ENCODE measurements at places on chromosomes 5 and 9.

- DNase-seq, result no peak
Measured at GRCh38 chr9:69593301-69593700, 78.9 kb downstream of the APBA1 start.

DNA sequence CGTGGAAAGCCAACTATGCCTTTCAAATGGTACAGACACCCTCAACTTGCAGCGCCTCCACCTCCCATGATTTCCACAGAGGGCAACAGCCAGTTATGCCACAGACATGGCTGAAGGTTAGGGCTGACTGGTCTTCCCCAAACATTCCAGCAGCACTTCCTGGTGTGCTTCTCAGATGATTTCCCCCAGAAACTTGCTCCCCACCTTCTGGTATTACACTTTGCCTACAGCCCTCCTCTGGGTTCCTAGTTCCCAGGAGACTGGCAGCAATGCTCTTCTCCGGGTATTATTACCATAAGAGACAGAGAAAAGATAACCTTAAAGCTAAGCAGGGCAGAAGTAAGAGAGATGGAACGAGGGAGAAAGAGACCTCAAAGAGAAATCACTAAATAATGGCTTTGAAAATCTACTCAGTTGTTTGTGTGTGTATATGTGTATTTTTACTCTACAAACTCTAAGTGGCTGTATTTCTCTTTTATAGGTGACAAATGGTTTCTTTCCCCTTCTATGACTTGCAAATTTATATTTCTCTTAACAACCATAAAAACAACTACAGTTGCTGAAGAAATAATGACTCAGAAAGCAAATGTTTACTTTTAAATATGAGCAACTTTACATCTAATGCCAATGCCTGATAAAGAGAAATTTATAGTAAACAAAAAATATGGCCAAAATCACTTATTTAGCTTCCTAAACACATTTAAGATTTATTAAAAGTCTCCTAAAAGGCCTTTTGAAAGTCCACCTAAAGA, 133.8 kb downstream of the PDE4D start:
- no peak for DNase-seq

- DNase-seq, result no peak
Measured at GRCh38 chr5:63928451-63928850, 33.8 kb downstream of the HTR1A start.

DNA sequence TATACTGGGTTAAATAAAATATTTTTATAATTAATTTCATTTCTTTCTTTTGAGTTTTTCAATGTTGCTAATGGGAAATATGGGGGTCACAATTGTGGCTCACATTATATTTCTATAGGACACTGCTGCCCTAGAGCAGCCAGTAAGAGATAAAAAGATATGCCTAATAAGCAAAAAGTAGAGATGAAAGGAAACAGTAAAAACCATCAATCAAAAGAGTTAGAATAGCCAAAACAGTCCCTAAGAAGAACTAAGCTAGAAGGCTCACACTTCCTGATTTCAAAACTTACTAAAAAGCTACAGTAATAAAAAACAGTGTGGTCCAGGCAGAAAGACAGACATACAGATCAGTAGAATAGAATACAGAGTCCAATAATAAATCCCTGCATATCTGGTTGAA, 104.4 kb downstream of the FANCC start:
- DNase-seq, result no peak

- no peak for DNase-seq
Measured at GRCh38 chr5:153425914-153426313, 64.6 kb upstream of the GRIA1 start.

DNA sequence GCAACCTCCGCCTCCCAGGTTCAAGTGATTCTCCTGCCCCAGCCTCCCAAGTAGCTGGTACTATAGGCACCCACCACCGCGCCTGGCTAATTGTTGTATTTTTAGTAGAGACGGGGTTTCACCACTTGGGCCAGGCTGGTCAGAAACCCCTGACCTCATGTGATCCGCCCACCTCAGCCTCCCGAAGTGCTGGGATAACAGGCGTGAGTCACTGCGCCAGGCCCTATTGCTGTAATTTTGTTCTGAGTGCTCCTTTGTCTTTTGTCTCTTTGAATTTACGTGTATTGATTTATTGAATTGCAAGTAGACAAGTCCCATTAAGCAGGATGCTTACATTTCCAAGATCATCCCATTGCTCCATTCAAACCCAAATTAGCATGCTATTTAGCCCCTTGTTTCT, 186.7 kb downstream of the MSX2 start:
- DNase-seq, result no peak

GRCh38 chr5:2709976-2710689, 41.3 kb downstream of the IRX2 start:
- DNase-seq, result no peak

DNA sequence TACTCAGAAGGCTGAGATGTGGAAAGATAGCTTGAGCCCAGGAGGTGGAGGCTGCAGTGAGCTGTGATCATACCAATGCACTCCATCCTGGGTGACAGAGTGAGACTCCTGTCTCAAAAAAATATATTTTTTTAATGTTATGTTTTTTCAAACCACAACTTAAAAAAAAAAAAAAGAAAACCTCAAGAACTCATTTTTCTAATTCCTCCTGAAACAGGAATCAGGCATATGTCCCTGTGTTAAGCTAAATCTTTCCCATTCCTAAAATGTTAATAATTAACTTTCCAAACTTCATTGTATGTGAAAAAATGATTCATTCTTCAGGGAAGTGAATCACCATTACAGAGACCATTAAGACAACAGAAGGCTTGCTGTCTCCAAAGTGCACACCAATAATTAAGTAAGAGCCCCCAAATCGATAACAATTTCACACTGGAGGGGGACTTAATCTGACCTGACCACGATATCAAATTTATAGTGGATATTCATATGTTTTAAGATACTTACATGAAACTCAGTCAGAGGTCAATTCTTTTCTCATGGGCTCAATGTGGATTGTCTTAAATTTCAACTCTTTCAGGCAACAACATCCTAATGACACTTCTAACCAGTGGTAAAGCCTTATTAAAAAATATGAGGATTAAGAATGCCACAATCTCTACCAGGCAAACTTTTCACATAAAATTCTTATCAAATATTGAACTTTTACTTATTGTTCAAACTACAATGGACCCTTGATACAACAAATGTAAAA, 5.2 kb downstream of the CEMIP2 start:
- DNase-seq, result no peak

DNA sequence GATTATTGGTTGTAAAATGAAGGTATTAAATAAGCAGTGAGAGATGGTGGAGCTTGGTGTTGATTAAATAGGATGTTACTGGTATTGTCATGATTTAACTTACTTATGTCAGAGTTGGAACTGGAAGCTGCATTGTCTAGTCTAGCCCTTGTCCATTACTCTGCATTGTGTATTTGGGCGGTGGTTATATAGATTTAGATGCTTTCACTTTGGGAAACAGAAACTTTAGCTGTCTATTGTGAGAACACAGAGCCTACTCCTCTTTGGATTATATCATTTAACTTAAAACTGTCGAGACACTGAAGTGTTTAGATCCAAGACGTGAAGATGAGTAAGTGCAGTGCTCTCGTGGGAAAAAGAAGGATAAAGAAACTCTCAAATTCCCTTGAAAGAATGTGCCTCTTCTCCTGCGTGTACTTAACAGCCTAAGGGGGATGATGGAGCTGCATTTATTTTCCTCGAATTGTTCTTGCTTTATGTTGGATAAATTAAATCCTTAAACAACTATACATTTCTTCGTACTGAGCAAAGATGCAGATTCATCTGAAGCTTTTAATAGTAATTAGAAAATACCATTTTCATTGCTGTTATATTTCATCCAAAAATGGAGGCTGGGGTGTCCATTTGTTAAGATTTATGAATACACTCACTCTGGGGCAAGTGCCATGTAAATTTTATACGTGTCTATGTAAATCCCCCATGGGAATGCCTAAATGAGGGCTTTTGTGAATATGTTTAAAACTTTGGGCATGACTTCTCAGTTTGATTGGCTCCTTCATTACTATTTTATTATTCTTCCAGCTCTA, 21.6 kb downstream of the FBXL7 start:
- no peak for DNase-seq

DNA sequence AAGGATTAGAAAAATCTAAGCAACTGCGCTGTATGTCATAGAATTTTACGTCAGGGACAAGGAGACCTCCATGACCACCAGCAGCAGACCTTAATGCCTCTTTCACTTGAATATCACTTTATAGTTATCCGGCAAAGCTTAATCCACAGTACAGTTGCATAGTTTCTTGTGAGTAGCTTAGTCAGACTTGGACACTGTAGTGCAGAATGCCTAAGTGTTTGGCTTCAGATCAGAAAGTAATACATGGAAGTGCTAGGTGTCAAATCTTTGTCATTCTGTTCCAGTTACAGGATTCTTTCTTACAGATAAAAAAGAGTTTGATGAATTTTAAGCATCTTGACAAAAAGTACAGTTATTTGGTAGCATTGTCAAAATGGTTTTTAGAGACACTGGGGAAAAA, 239.9 kb upstream of the PAPPA start:
- no peak for DNase-seq

DNA sequence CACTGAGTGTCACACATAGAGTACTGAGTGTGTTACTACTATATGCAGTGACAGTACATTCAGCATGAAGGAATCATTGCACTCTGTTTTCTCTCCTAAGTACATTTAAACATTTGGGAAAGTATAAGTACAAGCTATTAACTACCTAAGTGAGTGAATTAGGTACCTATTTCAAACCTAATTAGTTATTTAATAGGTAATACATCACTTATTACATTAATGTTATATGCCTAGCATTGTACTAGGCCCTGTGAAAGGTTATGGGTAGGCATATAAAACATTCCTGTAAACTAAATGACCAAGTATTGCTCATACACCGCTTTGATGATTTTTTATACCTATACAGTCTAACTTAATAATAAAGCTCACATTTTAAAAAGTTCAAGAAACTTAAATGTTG, 25.7 kb upstream of the PPP3R2 start:
- no peak for DNase-seq

DNA sequence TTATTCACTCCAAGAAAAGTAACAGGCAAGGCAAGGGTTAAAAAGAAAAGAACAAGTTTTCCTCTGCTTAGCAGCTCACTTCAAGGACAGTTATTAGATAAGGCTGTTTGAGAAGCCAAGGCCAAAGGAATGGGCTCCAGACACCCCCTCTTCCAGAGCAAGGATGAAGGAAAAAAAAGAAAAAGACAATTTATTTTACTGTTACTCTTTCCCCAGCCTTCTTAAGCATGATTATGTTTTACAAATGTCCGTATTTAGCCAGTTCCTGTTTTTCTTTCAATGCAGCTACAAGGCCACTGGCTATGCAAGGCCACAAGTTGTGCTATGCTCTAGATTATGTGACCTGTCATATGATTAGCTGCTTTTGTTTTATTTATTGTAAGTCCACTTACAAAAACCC, 106.5 kb upstream of the SIMC1 start:
- no peak for DNase-seq

DNA sequence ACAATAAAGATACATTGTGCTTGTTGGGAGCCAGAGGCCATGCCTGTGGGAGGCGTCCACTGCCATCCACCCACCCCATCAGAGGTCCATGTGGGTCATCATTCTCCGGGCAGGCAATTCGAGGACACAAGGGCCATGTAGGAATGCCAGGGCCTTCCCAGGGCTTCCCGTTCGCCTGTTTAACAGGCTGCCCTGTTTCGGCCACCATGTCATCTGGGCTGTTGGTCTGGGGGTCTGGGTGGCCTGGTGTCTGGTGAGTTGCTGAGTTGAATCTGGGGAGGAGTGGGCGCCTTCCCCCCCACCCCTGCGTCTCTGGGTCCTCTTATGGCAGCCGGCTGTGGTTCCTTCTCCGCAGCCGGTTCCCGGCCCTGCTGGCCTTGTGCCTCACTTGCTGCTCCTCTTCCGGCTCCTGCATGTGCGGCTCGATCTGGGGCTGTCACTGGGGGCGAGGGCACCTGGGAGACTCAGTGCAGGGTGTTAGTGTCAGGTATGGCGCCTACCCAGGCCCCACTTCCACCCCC, 117.4 kb downstream of the WNK2 start:
- DNase-seq, result no peak

- no peak for DNase-seq
Measured at GRCh38 chr5:168299372-168299771, 7.9 kb downstream of the WWC1 start.

GRCh38 chr5:1524799-1525623, 1.3 kb upstream of the LPCAT1 start:
- DNase-seq, result peak; percentile 21

DNA sequence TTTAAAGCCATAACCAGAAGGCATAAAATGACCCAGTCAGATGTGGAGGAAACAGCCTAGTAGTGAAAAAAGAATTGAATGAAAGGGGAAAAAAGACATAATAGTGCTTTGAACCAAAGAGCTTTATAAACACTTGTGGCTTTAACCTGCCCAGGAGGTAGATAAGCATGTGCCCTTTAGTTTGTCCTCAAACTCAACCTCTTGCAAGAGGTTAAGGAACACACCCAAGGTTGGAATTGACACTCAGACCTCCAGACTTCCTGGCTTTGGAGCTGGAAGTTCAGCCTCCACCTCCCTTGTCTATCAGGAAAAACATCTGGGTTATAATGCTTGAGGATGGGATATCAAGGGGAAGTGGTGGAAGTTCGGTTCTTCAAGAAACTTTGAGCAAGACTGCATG, 16.3 kb downstream of the NDUFA8 start:
- no peak for DNase-seq

- peak; percentile 59 for DNase-seq
Measured at GRCh38 chr9:37929441-37929895, 25.5 kb upstream of the SLC25A51 start.

GRCh38 chr5:109486200-109486804, 76.5 kb upstream of the PJA2 start:
- DNase-seq, result peak; percentile 58

DNA sequence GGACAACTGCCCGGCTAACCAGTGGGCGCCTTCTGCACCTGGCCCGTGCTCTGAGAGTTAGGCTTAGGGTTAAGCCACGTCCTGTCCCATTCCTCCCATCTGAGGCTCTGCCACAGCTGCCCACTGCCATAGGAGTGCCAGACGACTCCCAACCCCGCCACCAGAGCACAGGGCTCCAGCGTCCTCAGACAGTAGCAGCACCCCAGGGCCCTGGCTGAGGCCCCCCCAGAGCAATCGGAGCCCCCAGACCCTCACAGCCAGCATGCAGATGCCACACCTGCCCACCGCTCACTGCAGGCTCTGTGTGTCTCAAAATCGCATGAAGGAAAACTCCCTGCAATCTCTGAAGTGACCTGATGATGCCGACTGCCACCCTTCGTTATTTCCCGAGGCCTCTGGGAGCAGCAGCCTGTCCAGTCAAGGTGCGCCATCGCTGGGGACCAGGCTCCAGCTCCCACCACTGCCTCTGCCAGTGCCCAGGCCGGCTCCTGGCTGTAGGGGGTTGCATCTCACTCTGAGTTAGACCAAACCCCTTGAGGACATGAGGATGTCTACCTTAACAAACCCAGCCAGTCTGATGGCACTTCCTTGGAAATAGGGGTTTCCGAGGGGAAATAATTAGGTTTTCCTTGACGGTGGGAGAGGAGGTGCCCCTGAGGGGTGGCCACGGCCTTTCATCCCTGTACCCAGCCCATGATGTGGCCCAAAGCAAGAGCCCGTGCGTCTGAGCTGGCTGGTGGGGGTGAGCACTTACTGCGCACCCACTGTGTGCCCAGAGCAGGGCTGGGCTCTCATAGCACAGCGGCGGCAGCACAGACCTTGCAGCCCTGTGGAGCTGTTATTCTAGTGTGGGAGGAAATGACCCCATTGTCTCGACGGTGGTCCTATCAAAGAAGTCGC, 58.0 kb upstream of the RNF130 start:
- DNase-seq, result no peak

GRCh38 chr9:27622693-27623340, 49.5 kb upstream of the C9orf72 start:
- no peak for DNase-seq

- no peak for DNase-seq
Measured at GRCh38 chr9:93192721-93193387, 8.9 kb downstream of the WNK2 start.
